ENCODE measurements at places on chromosomes 4 and X. TPM values are rescaled to one million over a fixed set of nuclear protein-coding genes. Genes with fewer than 3 reads are reported as not detected.

- DNase-seq, result no peak
These were observed 197.2 kb downstream of the GRXCR1 start for GRCh38 chr4:43089730-43090129.

DNA sequence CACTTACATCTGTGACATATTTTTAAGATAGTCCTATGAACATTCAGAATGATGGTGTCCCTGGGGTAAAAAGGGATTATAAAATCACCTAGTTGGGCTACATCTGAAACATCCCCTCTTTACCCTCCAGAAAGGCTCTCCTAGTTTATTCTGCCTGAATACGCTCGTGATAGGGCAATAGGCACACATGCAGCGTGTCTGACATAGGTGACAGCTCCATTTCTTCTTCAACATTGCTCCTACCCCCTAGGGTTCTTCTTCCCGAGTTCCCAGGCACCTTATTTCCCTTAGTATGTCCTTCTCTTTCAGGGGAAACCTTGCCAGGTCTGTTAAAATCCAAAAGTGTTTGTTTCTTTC lies 27.1 kb upstream of the CFAP299 start:
- DNase-seq, result no peak

- DNase-seq, result no peak
These were observed 297.2 kb upstream of the AADAT start for GRCh38 chr4:170386971-170387370.

Gene WAS
- 0.37 TPM for total RNA-seq

DNA sequence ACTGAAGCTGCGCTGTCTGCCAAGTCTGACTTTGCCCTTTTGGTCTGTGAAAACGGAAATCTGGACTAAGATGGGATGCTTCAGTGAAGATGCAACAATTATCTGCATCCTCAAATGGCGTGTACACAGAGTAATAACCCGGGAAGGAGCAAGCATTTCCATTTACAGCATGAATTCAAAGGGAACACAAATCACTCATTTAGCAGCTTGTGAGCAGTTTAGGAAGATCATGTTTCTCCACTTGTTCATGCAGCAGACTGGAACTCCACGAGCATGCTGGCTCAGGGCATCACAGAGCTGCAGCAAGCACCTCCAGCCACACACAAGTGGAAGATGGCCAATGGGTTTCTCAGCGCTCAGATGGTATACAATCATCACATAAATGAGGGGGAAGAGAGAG lies 175.5 kb downstream of the NLGN4X start:
- no peak for DNase-seq

- no peak for DNase-seq
These were observed 15.9 kb downstream of the RGS12 start for GRCh38 chr4:3308691-3309090.

- DNase-seq, result no peak
These were observed 221.7 kb downstream of the APBB2 start for GRCh38 chr4:40992472-40993295.

DNA sequence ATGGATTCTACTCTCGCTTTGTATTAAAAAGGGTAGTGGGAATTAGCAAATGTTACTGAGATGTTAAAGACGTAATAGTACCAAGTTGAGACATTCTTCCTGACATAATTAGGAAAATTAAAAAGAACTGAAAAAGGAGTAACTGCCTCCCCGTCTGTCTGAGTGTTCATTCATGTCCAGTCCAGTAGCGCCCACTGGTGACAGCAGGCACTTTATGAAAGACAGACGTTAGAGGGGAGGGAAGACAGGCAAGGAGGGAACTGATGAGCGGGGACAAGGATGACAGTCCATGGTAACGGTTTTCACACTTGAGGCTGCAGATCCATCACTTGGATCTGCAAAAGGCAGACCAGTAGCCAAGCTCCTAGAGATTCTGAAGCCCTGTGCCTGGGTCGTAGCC lies 326.7 kb downstream of the STK32B start:
- peak; percentile 15 for DNase-seq

GRCh38 chr4:134200811-134201215 lies 776 bp downstream of the PABPC4L start:
- DNase-seq, result no peak

DNA sequence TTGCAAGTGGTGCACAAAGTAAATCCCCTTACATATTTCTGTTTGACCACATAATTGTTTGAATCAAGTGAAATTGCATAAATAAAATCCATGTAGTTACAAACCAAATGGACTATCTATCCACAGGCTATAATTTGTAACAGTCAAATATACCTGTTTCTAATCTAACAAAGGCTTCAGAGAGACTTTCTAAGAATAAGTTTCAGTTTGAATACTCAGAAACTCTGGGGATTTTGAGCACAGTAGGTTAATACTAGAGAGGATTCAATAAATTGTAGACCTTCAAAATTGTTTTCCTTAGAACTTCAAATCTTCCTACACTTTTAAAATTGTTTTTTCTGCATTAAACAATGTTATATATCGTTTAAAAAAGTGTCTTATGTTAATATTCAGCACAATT lies 1250.1 kb downstream of the NLGN4X start:
- DNase-seq, result no peak

DNA sequence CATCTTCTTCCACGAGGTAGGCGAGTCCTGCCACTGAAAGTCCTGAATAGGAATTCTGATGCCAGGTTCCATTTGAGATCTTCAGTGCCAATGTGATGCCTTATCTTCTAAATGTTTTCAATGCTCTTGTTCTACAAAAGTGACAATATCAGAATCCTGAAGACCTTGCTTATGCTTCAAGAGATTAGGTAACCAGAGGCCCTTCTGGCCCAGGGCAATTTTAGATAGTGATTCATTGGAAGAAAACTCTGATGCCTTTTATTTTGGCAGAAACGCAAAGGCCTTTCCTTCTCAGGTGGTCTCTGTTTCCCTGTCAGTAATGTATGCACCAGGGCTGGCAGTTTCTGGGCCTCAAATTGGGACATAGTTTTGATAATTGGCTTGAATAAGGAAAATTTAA lies 144.8 kb downstream of the CEP135 start:
- no peak for DNase-seq

DNA sequence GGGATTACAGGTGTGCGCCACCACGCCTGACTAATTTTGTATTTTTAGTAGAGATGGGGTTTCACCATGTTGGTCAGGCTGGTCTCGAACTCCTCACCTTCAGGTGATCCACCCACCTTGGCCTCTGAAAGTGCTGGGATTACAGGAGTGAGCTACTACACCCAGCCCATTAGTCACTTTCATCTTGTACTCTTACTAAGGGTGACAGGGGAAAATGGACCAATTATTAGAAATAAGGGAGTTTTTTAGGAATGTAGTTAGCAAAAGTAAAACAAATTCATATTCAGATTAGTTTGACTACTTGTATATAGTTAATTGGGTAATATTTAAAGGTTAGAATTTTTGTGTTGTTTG lies 26.1 kb downstream of the SMARCA5 start:
- DNase-seq, result no peak

- no peak for DNase-seq
These were observed 89.4 kb upstream of the PPP2R3B start for GRCh38 chrX:475926-476723.

DNA sequence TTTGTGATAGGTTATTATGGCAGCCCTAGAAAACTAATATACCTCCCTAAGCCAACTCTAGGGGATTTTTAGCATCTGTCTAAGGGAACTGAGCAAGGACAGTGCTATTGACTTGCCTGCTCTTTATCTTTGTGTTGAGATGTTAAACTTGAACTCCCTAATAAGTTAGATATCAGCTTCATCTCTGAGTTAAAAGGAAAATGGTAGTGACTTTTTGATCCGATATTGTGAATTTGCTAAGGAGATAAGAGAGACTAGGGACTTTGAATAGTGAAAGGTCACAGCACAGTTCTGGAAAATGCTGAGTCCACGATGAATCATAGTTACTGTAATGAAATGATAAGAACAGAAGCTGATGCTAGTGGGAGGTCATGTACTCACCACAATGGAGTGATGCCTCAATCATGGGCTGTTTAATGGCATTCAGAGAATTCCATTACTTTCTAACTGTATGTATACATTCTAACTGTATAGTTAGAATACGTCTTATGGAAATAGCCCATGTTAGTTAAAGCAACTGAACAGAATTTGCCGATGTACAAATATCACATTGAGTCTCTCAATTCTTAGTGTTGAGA lies 147.2 kb downstream of the GLRA3 start:
- no peak for DNase-seq

GRCh38 chr4:182600856-182601255 lies 316.3 kb downstream of the DCTD start:
- DNase-seq, result no peak

Gene KLF8
- 15.4 TPM for total RNA-seq

- peak; percentile 63 for DNase-seq
These were observed 97.8 kb downstream of the WFS1 start for GRCh38 chr4:6367371-6367851.

DNA sequence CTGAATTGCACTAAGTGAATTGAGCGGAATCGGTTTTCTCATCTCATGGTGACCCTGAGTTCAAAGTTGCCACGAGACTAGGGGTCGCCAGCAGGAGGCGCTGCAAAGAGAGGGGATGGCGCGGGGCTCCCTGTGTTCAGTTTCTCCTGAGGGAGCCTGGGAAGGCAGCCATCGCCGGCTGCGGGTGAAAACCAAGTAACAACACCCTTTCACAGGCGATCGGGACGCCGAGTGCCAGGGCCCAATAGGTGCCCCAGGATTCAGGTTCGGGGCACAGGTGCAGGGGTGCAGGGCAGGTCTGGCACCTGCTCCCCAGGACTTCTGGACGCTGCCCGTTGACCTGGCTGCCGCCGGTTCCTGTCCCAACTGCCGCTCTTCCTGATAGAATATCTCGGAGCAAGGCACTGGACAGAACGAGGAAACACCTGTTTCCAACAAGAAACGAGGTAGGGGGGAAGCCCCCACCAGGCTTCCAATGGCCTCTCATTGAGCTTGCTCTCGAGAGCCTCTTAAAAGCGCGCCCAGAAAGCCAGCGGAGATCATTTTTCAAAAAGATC lies 1.1 kb upstream of the FGF16 start:
- DNase-seq, result peak; percentile 48

- DNase-seq, result no peak
These were observed 21.3 kb upstream of the PDGFC start for GRCh38 chr4:156992943-156993342.

DNA sequence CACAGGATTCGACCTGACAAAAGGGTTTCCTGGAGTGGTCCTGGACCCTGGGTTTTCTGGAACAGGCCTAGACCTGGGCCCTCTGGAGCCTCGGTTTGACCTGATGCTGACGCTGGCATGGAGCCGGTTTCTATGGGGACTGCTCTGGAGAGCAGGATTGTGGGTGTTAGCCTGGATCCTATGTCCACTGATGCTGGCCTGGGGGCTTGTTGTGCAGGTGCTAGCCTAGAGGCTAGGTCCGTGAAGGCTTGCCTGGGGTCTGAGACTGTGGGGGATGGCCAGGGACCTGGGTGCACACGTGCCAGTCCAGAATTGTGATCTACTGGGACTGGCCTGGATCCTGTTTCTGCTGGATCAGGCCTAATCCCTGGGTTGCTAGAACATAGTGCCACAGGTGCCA lies 173.1 kb downstream of the TMEM47 start:
- DNase-seq, result no peak

Gene VCX2
- not detected for total RNA-seq

Gene TMPRSS11F
- total RNA-seq, result not detected

DNA sequence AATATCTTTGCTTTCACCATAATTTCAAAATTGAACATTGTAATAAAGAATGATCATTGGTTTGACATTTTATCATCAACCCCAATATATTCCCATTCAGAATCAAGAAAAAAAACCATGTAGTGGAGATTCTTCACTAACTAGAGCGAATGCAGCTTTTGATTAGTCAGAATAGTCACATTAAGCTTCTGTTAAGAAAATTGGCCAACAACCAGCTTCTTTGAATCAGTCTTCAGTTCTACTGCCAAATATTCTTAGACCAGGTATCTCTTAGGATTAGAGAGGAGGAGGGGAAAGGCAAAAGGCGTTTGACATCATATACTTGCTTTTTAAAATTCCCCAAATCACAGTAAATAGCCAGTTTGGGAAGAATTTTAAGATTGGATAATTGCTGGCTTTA lies 22.2 kb upstream of the TBC1D8B start:
- DNase-seq, result no peak

Gene TMPRSS11D
- total RNA-seq, result not detected

DNA sequence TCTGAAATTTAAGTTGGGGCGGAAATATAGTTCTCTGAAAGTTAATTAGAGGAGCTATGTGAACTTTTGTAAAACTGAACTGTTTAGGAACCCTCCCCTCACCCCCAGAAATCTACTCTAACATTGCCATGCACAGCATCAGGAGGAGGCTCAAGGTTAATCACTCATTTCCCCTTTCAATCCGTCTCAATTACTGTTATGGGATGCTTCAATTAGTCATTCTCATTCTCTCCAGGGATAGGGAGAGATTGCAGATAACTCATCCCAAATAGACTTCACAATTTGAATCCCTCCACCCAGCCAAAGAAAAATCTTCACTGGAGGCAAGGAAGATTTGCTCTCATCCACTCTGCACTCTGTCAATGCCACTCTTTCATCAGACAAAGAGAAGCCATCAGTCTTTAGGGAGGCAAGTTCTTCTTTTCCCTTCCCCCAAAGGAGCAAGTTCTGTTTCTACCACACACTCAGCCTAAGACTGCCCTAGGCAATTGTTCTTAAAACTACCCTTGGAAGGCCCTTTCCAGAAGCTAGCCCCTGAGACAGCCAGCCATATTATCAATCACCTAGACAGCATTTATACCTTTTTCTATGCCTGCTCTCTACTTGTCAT lies 140.4 kb downstream of the SLC10A7 start:
- no peak for DNase-seq

DNA sequence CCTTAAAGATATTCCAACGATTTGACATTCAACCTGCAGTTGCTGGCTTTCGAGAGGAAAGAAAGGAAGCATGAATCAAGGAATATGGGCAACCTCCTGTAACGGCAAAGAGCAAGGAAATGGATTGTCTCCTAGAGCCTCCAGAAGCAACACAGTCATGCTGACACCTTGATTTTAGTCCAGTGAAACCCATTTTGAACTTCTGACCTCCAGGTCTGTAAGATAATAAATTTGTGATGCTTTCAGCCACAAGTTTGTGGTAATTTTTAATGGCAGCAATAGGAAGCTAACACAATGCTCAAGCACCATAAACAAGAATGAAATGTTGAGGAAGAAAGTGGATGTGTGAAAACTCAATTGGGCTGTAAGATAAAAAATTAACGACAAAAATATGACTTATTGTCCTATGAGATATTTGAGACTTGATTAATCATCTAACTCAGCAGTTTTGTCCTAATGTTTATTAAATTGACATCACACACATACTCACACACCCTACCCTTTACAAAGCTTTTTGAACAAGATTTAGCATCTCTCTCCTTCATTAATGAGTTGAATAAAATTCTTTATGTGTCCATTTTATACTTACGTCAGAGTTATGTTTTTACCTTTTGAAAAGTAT lies 857.2 kb upstream of the INTU start:
- no peak for DNase-seq

GRCh38 chrX:21799767-21800166 lies 39.6 kb upstream of the MBTPS2 start:
- DNase-seq, result no peak
